Iris pigment epithelial cell (primary cell): ENCODE measurements at places on chromosomes 4 and X.

DNA sequence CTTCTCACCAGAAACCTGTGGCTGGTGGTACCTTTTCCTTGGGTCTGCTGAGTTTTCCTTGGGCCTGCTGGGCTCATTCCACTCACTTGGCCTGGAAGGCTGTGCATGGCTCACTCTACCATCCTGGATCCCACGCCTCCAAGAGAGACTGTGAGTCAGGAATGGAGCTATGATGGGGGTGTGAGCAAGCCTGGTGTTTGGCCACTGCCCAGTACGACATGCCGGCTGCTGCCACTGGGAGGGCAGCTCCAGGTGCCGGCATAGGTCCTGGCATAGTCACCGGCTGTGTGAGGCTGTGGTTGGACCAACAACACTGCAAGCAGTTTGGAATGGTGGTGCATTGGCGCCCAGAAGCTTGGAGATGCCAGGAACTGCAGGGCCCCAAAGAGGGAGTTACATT, 721.7 kb downstream of the PCDH18 start:
- no peak for DNase-seq

DNA sequence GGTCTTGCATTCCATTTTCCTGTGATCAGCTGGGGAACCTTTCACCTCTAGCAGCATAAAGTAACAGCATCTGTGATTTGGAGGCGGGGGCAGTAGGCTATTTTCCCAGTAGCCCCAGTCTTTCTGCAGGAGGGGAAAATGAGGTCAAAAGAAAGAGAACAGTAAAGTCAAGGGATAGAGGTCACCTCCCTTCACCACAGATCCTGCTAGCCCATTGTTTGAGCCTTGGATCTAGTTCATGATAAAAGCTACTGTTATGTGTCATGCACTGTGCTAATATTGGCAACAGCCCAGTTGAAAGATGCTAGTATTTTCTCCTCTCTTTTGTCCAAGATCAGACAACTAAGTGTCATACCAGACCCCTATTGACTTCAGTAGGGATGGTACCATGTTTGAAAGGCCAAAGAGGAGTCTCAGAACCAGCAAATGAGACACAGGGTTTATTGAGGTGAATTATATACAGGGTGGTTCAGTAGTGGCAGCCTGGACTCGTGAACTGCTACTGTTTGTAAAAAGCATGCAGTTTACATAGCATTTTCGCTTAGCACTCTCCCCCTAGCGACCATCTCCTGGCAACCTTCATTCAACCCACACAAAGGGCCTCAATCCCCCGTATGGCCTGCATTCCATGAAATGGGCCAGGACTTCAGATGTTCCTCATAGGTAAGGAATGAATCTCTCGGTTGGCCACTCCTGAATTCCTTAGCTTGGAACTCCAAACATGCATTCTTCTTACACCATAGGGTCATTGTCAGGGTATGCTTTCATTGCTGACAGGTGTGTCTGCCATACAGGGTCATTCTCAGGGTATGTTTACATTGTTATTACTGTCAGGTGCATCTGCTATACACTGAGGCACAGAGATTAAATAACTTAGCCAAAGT, 170.0 kb upstream of the FRMPD4 start:
- peak; percentile 42 for DNase-seq

GRCh38 chr4:19386786-19387185, 864.9 kb upstream of the SLIT2 start:
- no peak for DNase-seq

- no peak for DNase-seq
Measured at GRCh38 chr4:185213877-185214276, 4.5 kb downstream of the SNX25 start.

DNA sequence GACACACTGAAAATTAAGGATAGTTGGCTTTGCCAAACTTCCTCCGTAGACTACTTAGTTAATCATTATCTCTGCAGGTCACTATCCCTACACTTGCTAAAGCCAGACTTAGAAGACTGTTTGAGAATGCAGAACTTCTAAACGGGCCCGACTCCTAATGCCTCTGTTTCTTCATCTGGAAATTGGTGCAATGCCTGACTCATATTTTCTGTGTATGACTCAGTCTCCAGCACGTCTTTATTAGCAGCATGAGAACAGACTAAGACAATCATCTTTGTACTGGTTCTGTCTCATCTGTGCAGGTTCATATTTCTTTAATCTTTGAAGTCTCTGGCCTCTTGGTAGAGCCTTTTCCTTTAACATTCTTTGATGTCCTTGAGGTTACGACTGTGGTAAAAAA, 411.9 kb upstream of the ACTRT1 start:
- peak; percentile 42 for DNase-seq

GRCh38 chr4:95167805-95168204, 381.0 kb downstream of the UNC5C start:
- no peak for DNase-seq

- no peak for DNase-seq
Measured at GRCh38 chrX:115960440-115961084, 210.0 kb upstream of the AGTR2 start.

DNA sequence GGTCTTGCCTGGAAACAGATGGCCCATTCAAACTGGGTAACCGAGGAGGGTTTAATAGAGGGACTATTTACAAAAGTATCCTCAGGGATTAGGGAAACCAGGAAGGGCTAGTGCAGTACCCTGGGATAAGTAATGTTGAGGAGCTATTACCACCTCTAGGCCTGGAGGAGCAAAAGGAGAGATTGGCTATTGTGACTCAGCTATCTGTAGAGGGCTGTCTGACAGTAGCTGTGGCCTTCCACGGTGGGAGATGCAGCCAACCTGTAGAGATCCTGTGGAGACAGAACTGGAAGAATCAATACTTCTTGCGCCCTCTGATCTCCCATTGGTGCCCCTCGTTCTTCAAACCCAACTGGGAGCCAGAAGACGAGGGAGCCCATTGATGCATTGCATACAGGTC, 34.1 kb upstream of the RPS6KA3 start:
- DNase-seq: no peak

- no peak for DNase-seq
Measured at GRCh38 chrX:32937043-32937442, 274.3 kb downstream of the DMD start.

DNA sequence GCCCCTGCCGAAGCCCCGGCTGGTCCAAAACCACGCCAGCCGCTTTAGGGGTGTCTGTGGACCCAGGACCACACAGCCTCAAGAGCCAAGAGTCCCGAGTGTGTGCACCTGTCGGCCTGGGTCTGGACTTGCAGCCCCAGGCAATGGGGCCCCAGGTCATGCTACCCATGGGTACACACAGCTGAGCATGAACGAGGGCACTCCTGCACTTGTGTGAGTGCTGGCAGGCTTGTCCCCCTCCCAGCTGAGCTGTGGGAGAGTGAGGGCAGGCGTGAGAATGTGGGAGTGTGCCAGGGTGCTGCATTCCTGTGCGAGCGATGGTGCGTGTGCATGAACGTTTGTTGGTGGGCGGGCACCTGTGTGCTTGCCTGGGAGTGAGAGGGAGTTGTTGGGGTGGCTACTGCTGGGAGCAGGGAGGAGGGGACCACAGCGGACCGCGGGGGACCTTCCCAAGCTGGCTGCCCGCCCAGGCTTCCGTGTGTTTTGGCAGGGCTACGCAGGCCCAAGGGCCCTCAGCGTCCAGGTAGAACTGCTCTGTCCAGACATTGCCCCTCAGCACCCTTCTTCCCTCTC, 30.8 kb downstream of the BLOC1S4 start:
- no peak for DNase-seq

DNA sequence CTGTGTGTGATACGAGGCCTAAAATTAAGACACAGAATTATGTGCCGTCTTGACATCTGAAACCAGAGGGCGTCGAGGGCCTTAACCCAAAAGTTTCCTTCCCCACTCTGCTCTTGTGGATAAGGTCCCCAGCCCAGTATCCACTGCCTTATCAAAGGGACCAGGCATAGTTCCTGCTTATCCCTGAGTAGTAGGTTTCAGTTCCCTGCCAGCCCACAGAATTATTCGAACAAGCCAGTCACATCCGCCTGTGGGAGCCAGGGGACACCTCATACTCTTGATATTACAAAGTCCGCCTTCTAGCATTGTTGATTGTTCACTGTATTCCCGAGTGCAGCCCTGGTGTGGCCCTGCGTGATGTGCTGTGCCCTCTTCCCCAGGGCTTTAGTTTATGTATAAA, 5.4 kb upstream of the MMRN1 start:
- DNase-seq: no peak

DNA sequence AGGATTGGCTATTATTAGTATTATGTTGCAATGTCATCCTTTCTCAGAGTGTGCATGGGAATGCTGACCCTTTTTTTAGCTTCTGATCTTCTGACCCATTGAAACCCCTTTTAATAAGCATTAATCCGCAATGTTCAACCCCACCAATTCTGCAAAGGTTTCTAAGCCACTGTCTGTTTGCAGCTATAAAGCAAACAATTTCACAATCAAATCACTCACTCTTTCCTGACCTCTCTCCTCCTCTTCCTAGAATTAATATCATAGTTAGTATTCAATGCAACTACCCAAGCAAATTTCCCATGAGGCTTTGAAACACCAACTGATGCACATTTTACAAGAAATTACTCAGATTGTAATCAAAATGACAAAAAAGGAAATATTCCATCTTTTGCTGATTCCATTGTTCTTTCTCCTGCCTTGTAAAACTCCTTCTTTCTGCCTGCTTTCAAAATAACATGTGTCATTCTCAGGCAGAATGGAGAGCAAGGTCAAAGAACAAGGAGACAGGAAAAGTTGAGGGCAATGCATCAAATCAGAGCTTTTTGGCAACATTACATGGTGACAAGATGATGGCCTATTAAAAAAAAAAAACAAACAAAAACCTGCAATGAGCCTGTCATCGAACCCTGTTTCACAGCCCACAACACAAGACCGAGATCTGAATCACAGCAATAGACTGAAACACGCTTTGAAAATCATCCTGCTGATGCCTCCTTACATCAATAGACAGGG, 253.2 kb upstream of the AR start:
- no peak for DNase-seq

GRCh38 chr4:184368290-184368689, 106.1 kb downstream of the IRF2 start:
- no peak for DNase-seq

- DNase-seq: peak; percentile 96
Measured at GRCh38 chr4:184400375-184400870, 73.9 kb downstream of the IRF2 start.

DNA sequence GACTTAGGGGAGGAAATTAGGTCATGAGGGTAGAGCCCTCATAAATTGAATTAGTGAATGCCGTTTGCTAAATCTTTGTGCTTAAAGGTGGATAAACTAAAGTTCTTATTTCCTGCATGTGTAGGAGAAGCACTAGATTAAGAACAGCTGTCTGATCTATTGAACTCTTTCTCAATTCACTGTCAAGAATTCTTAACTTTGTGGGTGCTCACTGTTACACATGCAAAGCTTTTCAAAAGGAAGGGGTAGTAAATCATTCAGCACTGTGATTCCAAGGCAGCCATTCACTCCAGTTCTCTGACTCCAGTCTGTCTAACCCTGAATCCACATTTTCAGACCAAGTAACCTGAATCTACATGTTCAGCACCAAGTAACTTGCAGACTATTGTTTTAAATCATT, 1520.1 kb downstream of the PCDH18 start:
- DNase-seq: peak; percentile 12

DNA sequence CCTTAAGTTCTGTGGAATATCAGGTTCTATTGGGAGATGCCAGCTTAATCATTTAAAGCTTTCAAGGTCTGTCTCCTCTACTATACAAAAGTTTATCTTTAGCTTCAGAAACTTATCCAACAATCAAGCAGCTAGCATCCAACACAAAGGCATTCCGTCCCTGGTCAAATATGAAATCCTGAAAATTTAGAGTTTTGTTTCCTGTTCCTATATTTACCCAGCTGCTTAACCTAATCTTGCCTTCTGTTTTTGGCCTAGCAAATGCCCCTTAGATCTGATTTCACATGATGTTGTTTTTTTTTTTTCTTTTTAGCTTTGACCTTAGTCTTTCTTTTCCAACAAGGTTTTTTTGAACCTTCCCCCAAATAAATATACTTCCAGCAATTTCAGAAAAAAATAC, 33.8 kb downstream of the FAM13A start:
- DNase-seq: no peak

GRCh38 chr4:1989533-1990347, 19.0 kb downstream of the NELFA start:
- no peak for DNase-seq

GRCh38 chrX:152024710-152025109, 50.2 kb upstream of the GABRE start:
- no peak for DNase-seq

DNA sequence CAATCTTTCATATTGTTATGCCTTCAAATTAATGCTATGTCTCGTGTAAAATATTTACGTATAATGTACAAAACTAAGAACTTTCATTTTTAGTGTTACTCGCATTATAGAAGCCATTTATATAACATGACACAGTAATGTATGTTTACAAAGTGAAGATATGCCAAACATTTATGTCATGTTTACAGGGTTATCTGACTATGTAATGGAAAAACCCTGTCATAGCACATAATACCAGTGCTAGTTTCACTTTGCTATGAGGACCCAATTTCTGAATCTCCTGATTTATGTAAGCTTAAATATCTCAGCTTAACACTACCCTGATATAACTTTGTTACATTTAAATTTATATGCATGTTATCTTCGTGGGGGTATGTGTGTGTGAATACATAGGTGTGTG, 233.1 kb downstream of the FAT4 start:
- DNase-seq: peak; percentile 65

DNA sequence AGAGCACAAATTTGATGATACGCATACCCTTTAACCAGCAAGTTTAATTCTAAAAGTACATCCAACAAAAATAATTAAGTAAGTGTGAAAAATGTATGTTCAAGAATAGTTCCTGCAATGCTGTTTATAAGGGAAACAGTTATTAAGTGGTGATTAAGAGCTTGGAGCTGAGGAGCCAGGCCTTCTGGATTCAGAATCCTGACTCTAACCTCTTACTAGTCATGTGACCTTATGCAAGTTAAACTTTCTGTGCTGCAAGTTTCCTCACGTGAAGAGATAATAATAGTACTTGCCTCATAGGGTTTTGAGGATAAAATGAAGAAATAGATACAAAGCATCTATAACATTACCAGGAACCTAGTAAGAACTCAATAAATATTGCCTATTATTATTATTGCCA, 77.7 kb downstream of the FAM13A start:
- no peak for DNase-seq

DNA sequence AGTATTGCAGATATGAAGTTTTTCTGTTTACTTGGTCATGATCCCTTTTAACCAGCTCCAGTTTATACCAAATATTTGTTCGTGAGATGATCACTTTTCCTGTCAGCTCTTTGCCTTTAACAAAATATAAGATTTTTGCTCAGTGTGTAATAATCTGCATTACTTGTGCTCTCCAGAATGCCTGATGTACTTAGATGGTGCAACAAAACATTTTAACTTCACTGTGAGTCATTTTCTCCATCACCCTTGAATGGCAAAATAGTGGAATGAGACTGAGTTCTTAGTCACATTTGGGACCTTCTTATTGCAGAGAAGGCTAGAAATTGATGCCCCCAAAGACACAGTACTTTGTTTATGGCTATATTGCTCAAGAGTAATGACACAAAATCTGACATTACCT, 252.0 kb downstream of the FRMPD4 start:
- DNase-seq: peak; percentile 17

DNA sequence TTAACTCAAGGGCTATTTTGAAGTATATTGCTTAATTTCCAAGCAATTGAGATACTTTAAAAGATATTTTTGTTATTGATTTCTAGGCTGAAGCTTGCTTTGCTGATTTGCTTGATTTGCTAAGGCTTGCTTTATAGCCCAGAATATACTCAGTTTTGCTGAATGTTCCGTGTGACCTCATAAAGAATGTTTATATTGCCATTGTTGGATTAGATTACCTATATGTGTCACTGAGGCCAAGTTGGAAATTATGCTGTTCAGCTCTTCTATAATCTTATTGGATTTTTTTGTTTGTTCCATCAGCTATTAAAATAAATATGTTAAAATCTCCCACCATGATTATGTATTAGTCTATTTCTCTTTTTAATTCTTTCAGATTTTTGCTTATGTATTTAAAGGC, 13.0 kb downstream of the TBC1D19 start:
- no peak for DNase-seq
